ENCODE measurements at places on chromosomes 5 and 9.

DNA sequence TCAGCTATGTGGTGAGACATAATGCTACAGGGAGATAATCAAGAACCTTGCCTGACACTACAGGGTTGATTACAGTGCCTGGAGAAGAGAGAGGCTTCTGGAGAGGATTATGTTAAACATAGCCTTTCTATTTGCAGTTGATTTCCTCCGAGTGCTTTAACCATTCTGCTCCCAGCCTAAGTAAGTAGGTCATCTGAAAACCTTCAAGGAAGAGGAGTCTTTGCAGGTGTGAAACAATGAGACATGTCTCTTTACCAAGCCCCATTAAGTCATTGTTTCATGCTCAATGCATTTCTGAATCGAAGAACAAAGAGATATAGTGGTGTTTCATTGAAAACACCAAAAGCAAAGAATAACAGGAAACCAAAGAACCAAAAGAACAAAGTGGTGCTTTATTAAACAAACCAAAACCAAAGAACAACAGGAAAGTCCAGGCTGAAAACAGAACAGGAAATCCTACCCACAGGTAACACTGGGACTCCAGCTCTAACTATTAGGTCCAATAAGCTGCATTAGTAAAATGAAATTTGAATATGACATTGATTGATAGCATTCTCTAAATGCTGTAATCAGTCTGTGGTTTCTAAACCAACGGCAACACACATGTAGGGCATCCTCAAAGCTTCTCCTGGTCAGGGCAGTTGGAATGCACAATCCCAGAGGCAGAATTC, 113.3 kb upstream of the SPATA31D4 start:
- DNase-seq: no peak

DNA sequence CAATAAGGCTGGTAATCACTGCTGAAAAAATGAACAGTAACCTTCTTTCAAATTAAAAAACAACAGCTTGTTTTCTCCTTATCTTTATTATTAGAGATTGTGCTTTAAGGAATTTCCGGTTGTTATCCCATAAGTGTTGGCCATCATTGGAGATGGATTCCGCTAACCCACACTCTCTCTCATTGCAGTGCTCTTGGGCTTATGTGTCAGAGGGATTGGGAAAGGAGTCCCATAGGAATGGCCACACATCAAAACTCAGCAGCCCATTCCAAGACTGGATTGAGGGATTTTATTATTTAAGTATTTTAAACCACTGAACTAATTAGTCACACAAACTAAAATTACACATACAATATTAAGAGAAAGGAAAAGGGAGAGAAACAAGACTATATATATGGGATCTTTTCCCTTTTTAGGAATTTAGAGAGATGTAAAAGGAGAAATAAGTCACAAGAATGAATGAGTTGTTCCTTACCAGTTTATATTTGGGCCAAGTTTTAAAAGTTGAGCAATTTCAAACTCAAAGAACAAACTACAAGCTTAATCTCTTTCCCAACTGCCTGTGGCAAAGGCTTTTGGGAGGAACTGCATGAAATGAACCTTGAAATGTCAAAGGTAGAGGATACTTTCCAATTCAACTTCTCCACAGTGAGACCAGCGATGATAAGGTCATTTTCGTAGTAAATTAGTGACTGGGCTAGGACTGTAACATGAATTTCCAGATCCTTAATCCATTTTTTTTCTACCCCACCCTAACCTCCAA, 2.4 kb downstream of the SPINK6 start:
- DNase-seq: no peak

GRCh38 chr5:90437663-90438062, 28.1 kb upstream of the CETN3 start:
- DNase-seq: no peak

DNA sequence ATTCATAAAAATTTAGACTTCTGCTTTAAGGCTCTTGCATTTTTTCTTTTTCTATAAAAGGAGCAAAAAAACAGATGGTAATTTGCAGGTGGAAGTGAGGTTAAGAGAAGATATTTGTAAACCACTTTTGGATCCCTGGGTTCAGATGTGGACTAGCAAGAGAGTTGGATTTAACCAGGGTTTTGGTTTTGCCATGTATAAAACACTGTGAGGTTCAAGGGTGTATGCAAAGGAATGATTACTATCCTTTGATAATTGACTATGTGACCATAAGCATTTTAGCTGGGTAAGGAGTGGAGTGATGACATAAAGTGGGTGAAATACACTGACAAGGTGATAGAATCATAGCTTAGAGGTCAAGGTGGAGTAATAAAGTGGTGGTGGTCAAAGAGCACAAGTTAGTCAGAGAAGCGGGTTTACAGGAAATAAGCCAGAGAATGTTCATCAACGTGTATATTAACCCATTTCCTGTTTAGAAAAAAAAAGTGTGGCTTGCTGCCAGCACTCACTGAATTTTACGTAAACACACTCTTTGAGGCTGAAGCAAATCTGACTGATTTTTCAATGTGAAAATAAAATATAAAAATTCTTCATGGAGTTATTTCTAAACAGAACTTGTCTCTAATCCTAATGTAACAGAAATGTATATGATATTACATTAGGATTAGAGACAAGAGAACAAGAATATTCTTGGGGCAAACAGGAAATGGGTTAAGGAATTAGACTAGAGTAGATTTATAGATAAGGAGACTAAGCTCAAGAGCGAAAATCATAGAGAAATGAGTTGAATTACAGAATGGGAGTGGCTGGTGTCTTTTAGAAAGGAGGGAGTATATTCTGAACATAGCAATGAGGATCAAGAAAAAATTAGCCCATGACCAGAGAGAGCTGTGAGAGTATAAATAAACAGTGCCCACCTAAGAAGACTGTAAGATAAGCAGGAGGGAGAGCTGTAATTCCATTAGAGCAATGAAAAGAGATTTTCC, 74.5 kb downstream of the CDKN2A start:
- DNase-seq: peak; percentile 68
